ENCODE measurements at places on chromosomes 12 and 14.

DNA sequence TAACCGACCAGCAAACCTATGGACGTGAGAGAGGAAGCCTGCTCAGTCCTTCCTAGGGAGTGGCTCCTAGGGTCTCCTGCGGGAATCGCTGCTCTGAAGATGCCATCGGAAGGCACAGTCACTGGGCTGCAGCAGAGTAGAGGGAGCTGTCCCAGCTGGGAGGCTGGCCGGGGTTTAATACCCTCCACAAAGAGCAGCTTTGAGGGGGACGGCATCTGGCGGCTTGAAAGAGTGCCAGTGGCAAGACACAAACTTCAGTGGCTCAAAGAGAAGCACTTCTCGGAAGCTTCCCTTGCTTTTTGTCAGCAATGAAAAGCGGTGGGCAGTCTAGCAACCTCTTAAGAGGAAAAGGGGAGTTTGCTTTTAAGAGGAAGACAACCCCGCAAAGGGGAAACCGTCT, 114.6 kb downstream of the TMEM132C start:
- no peak for DNase-seq

DNA sequence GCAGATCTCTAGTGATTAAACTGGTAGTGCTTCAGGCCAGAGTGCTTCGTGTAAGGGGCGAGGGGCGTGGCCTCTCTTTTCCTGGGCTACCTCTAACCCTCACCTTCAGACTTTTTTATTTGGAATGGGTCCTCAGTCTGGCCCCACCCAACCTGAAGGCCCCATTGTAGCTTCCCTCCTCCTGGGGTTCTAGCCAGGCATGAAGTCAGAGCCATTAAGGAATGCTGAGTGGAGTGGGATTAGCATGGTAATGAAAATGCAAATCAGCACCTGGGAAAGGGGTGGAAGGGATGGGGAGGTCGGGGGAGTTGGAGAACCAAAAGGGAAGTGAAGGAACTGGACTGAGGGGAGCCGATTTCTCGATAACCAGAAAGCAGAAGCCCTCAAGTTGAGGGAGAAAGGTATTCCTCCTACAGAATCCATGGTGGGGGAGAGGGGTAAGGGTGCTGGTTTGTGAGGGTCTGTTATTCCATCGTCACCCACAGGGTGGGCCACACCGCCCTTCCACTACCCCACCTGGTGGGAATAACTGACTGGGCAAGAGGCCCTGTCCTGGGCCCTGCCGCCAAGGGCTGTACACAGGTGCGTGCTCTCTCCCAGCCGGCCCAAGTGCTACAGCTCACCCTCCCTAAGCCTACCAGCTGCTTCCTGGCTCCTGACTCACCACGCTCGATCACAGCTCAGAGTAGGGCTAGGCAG, 14.1 kb downstream of the ZFHX2 start:
- DNase-seq = no peak

DNA sequence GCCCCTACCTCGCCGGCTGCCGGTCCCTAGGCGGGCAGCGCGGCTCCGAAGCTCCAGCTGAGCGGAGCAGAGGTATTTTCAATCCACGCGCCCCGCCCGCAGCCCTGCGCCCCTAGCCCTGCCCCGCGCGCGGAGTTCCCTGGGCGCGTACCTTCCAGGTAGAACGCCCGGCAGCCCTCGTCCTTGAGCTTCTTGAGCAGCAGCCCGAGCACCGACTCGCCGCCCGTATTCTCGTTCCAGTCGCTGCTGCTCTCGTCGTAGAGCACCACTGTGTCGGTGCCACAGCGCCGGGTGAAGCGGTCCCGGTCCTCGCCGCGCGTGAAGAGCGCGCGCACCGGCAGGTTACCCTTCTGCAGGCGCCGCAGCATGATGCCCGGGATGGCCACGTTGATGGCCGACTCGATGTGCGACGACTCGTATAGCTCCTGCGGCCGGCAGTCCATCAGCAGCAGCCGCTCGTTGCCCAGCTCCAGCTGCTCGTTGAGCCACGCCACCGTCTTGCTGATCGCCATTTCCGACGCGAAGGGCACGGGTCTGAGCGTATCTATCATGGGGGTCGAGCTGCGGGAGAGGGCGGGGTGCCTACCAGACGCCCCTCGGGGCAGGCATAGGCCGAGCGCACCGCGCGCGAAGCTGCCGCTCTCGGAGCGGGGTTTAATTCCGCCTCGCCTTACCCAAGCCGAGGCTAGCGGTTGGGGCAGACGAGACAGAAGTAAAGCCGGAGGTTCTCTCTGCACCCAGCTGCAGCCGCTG, 636 bp downstream of the DUSP6 start:
- DNase-seq = peak; percentile 35

DNA sequence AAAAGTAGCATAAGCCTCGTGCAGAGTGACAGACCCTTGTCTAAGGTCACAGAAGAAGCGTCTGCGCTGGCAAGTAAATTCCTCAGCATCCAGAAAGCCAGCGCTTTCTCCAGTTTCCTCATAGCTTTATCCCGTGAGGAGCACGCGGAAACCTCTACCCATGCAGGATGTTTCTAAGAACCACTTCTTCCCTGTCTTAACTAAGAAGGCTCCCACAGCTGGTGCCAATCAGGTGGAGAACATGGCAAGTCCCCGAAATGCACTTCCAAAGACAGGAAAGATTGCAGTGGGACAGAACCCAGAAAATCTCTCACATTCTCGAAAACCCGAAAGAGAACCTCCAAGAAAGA, 968 bp upstream of the ARID4A start:
- DNase-seq = no peak

DNA sequence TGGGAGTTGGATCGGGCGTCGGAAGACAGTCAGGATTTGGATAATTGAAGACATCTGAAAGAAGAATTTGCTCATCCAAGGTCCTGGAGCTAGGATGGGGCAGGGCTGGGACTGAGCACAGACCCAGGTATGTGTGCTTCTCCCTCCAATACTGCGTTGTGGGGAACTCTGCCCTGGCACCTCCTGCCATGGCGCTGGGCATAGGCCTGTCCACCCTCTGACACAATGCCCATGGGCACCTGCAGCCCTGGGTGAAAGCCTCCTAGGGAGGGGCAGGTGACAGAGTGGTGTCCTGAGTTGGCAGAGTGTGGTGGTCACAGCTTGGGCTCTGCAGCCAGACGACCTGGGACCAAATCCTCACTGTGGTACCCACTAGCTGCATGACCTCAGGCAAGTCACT, 53.3 kb downstream of the CALM1 start:
- no peak for DNase-seq

DNA sequence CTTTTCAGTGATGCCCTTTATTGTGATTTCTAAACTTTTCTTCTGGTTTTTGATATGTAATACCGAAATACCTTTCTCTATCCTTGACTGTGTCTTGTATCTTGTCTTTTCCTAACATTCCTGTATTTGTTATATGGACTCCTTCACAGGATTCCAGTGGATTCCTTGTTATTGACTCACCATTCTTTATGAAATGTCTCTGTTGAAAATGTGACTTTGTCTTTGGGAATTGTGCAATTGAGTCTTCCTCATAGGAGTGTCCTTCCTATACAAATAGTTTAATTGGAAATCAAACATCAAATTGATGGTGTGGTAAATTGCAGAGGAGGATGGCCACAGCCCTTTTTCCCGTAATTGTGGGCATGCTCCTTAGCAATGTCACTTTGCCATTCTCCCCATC, 296.6 kb upstream of the KITLG start:
- no peak for DNase-seq

- DNase-seq = no peak
Observed at GRCh38 chr14:35215110-35215813, 76.9 kb upstream of the PSMA6 start.

- no peak for DNase-seq
Observed at GRCh38 chr14:104384776-104385071, 194.8 kb upstream of the C14orf180 start.

DNA sequence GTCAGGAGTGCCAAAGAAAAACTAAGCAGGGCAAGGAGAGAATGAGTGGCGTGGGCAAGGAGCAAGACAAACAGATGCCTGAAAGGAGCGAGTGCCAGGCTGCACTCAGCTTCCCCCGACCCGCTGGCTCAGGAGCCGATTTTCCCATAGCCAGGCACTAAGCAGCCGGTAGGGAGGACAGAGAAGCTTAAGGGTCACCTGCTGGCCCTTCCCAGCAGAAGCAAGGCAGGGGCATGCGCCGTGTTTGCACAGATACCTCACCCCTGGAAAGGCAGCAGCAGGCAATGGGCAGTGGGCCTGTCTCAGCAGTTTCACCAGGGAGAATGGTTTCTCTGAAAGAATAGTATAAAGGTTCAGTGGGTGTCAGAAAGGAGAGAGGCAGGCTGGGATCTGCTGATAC, 104.9 kb upstream of the FKBP4 start:
- no peak for DNase-seq

DNA sequence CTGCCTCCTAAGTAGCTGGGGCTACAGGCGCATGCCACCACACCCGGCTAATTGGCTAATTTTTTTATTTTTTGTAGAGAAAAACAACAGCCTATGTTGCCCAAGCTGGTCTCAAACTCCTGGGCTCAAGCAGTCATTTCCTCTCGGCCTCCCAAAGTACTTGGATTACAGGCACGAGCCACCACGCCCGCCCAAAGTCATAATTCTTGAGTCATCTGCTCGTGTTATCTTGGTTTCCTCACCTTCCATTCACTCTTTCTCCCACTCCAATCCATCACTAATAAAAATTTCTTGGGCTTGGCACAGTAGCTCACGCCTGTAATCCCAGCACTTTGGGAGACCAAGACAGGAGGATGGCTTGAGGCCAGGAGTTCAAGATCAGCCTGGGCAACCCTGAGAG, 32.0 kb downstream of the ITGA7 start:
- no peak for DNase-seq

GRCh38 chr14:90616313-90616712, 199.9 kb downstream of the TTC7B start:
- no peak for DNase-seq

DNA sequence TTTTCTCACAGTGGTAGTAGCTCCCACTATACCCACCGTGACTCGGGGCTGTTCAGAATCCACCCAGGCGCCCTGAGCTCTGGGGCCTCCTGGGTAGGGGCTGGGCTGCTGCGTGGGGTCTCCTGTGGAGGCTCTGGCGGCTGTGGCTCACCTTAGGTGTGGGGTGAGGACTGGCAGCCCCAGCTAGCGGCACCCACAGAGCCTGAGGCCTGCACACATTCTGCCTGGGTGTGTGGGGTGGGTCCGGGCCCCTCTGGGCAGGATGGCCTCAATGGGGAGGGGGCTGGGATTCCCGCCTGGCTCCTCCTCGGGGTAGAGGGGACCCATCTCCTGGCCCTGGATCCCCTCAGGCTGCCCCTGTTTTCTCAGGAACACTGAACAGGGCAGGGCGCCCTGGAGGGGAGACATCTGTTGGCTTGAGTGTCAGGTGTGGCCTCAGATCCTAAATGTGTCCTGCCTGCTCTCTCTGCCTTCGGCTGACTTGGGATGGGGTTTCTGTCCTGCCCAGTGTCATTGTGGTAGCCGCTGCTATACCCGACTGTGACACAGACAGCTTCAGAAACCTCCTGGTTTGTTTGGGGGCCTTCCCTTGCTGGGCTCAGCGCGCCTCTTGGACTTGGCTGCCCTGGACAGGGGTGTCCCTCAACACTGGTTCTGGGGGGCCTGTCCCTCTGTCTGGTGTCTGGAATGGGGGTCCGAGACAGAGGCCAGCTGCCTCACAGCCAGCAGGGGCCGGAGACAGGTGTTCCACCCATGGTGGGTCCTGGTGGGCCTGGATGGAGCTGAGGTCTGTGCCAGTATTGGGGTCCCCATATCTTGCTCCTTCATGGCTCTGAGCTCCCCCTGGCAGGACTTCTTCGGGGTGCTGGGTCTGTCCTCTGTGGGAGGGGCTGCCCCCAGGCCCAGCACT, 354.9 kb downstream of the TMEM121 start:
- DNase-seq = no peak

Measured in activated CD4-positive, alpha-beta T cell treated with anti-CD3 and anti-CD28 coated beads, Interleukin-2, amount 50 U/mL, for 4 hours (primary cell).